Gastrocnemius medialis (tissue), 4 donors: ENCODE measurements at places on chromosomes 4 and X.

GRCh38 chrX:13522811-13523210, 46.6 kb upstream of the EGFL6 start:
- DNase-seq = no peak

GRCh38 chr4:42618023-42618422, 38.9 kb downstream of the ATP8A1 start:
- DNase-seq = no peak

DNA sequence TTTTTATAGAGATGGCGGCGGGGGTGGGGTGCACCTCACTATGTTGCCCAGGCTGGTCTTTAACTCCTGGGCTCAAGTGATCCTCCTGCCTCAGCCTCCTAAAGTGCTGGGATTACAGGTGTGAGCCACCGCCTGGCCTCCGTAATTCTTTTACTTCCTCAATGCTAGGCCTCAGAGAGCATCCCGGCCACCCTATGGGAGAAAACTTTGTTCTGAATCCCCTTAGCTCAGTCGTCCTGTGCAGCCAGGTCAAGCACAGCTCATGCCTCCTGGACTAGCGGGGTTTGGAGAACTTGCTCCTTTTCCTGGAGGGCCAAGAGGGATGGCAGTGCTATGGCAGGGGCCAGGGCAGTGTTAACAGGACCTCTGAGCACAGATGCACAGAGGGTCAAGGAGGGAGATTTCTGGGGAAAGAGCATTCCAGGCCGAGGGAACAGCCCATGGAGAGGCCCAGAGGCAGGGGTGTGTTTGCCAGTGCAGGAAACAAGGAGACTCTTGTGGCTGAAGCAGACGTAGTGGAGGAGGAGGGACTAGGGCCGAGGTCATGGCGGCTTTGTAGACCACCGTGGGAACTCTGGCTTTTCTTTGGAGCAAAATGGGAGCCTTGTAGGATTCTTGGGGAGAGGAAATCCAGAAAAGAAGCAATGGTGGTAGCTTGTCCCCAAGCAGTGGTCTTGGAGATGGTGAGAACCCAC, 9.8 kb upstream of the TNIP2 start:
- DNase-seq = no peak

DNA sequence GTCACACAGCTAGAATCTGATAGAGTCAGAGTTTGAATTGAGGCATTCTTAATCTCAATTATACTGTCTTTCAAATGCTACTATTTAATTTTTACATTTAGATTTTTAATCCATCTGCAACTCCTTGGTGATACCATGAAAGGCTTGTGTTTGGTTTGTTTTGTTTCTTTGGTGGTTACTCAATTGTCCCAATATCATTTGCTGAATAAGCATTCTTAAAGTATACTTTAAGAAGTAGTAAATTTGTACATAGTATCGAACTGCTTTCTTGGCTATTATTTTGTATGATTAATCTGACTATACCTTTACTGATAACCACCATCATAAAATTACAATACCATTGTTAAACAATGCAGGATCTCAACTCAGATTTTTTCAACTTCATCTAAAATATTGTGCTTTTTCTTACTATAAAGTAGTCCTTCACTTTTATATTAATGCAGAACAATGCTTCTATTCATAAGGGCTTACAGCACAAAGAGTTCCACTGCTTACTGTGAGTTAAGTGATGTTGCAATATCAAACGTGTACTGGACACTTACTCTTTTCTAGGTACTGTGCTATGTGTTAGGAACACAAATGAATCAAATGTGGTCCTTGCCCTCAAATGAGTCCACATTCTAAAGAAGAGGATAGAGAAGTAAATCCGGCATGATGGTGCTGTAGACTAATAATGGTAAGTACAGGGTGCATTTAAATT, 111.2 kb upstream of the GRIA3 start:
- no peak for DNase-seq

DNA sequence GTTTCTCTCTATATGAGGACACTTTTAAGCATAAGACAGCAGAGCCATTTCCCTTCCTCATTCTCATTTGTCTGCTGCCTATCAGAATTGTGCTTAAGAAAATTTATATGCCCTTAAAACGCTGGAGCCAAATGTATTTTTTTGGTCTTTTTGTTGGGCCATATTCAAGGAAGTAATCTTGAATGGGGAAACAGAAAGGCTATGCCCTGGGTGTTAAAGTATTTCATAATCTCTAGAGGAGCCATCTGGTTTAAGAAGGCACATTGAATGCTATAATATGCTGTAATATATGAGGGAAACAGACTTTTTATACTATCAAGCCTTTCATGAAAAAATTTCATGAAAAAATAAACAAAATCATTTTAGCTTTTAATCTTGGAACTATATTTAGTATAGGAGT, 4.3 kb downstream of the DMD start:
- no peak for DNase-seq

DNA sequence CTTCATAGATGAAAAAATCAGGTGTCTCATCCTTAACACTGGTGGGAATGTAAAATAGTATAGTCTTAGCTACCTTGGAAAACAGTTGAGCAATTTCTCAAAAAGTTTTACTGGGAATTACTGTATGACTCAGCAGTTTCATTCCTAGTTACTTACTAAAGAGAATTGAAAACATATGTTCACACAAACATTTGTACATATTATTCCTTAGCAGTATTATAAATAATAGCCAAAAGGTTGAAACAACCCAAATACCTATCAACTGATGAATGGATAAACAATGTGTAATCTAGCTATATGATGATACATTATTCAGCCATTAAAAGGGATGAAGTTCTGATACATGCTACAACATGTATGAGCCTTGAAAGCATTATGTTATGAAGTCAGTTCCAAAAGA, 41.7 kb downstream of the RBM46 start:
- DNase-seq = no peak

- DNase-seq = no peak
These were observed 97.7 kb downstream of the TMA16 start for GRCh38 chr4:163592212-163592611.

DNA sequence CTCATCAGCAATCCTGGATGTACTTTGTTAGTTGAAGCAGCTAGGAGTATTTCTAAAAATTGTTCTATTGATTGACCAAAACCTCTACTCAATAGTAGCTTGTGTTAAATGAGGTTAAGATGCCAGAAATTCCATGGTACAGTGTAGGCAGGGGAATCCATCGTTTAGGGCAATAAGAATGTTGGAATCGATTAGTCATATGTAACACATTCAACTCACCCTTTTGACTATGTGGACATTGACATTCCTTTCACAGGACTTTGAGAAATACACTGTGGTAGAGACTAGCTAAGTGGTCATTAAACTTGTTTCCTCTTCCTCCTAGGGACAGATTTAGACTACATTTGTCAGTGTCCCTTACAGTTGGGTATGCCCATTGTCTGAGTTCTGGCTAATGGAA, 40.2 kb downstream of the KDM5C start:
- no peak for DNase-seq

- DNase-seq = no peak
These were observed 71.4 kb upstream of the PSAPL1 start for GRCh38 chr4:7506119-7506518.

DNA sequence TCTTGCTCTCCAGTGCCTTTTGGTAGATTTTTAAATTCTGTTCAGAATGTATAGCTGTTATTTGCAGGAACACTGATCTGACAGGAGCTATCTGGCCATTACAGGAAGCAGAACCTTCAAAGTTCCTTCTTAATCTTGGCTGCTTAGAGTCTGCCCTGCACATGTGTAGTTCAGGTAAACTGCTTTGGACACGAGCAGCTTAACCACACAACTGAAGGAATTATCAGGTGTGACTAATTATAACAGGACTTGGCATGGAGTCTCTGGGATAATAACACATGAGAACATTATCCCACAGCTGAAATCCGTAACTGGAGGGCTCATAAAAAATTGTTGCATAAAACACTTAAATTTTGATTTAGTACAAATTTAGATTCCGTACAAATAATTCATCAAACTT, 11.6 kb upstream of the ING2 start:
- DNase-seq = no peak

DNA sequence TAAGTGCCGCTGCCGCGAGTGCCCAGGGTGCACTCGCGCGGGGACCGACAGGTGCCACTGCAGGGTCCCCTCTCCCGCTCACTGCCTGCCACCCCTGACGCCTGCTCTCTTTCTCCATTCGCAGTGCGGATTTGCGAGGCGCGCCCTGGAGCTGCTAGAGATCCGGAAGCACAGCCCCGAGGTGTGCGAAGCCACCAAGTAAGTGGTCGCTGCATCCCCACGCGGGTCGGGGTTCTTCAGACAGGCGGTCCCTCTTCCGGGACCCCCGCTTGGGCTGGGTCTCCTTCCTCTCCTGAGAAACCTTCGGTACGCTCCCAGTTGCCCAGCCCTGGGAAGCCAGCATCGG, 547 bp downstream of the GUCY1A1 start:
- no peak for DNase-seq

GRCh38 chrX:108072746-108073145, 18.6 kb downstream of the PSMD10 start:
- no peak for DNase-seq

GRCh38 chrX:37753384-37753783, 26.5 kb upstream of the CYBB start:
- no peak for DNase-seq

GRCh38 chr4:26056406-26056805, 142.4 kb downstream of the SMIM20 start:
- no peak for DNase-seq
